ENCODE measurements at places on chromosomes 13 and 19.
A peak's percentile ranks its signal among the peaks of the same experiment; 100 is the strongest.

DNA sequence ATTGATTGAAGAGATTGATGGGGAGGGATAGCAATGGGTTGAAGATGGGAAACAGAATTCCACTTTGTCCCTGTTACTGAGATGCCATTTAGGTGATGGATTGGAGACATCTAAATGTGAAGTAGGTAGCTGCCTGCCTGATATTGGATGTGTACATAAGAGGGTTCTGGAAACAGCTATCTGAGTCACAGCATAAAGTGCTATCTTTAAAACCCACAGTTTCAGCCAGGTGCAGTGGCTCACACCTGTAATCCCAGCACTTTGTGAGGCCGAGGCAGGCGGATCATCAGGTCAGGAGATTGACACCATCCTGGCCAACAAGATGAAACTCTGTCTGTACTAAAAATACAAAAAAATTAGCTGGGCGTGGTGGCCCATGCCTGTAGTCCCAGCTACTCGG is 72.6 kb downstream of the DNAJC3 start:
- DNase-seq, result no peak

DNA sequence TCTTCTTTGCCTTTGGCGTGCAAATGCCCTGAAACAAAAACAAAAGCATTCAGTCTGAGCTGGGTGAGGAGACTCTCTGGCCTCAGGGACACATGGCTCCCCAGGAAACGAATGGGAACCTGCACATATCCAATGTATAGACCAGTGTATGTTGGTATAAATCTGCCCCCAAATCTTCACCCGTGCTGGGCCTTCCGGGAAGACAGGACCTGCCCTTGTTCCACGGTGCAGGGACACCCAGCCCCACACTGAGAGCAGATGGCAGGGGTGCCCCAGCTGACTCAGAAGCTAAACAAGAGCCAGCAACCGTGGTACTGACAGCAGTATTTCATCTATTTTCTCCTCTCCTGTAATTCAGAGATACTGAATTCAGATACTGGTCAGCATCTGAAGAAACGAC is 42.4 kb downstream of the CARS2 start:
- DNase-seq, result no peak

DNA sequence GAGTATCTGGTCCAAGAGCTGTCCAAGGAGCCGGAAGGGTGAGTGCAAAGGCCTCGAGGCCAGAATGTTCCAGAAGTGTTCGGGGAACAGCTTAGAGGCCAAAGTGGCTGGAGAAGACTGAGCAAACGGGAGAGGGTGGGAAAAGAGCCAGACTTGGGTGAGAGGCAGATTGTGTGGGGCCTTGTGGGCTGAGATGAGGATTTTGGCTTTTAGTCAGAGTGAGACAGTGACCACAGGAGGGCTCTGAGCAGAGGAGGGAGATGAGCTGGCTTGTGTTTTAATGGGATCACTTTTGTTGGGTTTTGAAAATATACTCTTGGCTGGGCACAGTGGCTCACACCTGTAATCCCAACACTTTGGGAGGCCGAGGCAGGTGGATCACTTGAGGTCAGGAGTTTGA is 5.6 kb downstream of the NANOS2 start:
- no peak for DNase-seq

GRCh38 chr19:42178791-42179674 is 38.4 kb downstream of the DEDD2 start:
- DNase-seq, result peak; percentile 37

- no peak for DNase-seq
These were observed 35.6 kb upstream of the SPATA13 start for GRCh38 chr13:24124789-24125476.

DNA sequence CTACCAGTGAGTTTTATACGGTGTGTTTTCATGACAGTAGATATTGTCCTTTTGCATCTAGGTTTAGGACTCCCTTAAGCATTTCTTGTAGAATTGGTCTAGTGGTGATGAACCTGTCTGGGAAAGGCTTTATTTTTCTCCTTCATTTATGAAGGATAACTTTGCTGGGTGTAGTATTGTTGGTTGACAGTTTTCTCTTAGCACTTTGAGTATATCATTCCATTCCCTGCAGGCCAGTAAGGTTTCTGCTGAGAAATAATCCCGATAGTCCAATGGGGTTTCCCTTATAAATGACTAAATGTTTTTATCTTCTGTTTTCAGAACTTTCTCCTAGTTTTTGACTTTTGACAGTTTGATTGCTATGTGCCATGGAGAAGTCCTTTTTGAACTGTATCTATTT is 57.2 kb downstream of the DNAJC3 start:
- DNase-seq, result no peak

GRCh38 chr13:50353651-50354415 is 338.6 kb downstream of the KCNRG start:
- DNase-seq, result no peak

DNA sequence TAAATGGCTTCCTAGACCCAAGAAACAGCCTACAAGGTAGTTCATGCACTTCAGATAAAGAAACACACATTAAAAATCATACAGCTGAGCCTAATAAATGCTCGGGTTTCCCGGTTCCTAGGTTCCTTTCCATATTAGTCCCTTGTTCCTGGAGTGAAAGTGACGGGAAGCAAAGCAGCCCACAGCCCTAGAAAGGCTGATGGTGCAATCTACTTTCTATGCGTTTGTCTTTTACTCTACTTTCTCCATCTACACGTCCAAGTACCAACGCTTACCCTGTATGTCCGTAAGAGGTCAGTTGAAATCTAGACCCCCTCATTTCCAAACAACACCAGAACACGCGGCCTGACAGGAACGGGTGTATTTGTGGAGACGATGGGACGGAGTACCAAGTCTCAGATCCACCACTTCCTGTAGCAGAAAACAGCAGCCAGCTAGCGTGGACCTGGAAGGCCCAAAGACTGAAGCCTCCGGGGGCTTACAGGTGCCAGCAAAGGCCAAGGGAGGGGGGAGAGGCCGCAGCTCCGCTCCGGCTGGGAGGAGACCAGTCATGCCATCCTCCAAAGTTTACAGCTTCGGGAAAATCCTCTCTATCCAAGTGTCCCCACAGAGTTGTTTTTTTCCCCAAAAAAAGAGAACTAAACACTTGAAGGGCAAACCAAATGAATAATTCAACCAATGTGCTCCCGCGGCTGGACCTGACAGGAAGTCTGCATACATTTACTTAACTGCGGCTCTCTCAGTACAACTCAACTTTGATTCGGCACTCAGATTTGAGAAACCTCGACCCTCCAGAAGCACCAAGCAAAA is 34.1 kb downstream of the STK24 start:
- no peak for DNase-seq

- DNase-seq, result no peak
These were observed 2.2 kb upstream of the AMH start for GRCh38 chr19:2246801-2247361.

DNA sequence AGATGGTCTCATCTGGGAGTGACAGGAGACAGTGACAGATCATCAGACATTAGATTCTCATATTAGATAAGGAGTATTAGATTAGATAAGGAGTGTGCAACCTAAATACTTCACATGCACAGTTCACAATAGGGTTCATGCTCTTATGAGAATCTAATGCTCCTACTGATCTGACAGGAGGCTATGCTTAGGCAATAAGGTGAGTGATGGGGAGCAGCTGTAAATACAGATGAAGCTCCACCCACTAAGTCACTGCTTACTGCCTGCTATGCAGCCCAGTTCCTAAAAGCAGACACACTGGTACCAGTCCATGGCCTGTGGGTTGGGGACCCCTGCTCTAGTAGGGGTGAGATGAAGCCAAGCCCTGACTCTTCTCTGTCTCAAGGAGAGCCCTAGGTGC is 10.0 kb upstream of the IGFL3 start:
- DNase-seq, result no peak

DNA sequence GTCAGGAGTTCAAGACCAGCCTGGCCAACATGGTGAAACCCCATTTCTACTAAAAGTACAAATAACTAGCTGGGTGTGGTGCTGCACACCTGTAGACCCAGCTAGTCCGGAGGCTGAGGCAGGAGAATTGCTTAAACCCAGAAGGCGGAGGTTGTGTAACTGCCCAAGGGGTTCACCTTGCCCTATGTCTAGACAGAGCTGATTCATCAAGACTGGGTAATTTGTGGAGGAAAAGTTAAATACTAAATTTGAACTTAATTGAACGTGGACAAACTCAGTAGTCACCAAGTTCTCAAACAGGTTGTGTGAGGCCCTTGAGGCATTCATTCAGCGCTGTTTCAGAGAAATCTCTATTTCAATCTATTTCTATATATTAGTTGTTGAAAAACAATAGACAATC is 13.7 kb upstream of the ZNF486 start:
- DNase-seq, result no peak

GRCh38 chr13:97221989-97222700 is at the start of gene MBNL2:
MBNL2 (plus strand) TSS chr13:97222333; CDS start chr13:97276236, 53,903 bp downstream.
- peak; percentile 93 for DNase-seq

GRCh38 chr13:75782985-75783384 is 146.9 kb downstream of the LMO7 start:
- no peak for DNase-seq

Data from NCI-H524 (cell line).